NCI-H187 treated with DMSO at 0.1 percent for 48 hours (cell line): ENCODE measurements at places on chromosomes 5 and 9.

GRCh38 chr9:7209990-7210389 is 452.2 kb downstream of the KDM4C start:
- no peak for DNase-seq

- DNase-seq, result no peak
Observed at GRCh38 chr9:133572821-133573361, 36.3 kb downstream of the FAM163B start.

DNA sequence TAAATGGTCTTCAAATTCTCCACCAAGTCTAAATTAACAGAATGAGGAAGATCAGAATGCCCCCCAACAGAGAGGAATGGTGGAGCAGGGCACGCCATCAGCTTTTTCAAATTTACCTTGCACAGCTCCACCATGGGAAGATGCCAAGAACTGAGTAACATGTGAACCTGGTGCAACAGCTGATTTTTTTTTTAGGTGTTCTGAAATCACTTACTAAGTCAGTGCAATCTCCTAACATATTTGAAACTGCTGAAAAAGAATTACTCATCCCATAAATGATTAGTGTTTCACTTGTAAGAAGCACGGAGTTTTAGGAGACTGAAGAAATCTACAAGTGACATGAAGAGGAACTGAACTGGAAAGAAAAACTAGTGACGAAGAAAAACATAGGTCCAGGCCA is 5.1 kb downstream of the TMEM245 start:
- DNase-seq, result no peak

GRCh38 chr9:27626244-27627187 is 53.2 kb upstream of the C9orf72 start:
- no peak for DNase-seq

- DNase-seq, result no peak
Observed at GRCh38 chr5:173869316-173869715, 18.8 kb upstream of the CPEB4 start.

DNA sequence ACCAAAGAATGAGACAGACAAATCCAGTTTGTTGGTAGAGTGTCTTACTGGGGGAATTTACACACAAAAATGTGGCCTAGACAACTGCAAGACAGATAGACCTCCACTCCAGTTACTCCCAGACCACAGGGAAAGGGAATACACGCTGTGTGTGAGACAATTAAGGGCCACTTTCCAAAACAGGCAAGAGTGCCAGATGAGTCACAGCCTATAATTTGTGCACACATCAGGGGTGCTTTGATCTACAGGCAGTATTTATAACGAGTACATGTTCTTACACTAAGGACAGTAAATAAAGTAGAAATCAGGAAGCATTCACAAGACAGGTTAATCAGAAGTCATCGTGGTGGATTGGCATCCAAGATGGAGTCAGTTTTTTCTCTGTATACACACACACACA is 114.8 kb downstream of the ZNF622 start:
- no peak for DNase-seq

- no peak for DNase-seq
Observed at GRCh38 chr5:5183189-5183699, 43.1 kb downstream of the ADAMTS16 start.

DNA sequence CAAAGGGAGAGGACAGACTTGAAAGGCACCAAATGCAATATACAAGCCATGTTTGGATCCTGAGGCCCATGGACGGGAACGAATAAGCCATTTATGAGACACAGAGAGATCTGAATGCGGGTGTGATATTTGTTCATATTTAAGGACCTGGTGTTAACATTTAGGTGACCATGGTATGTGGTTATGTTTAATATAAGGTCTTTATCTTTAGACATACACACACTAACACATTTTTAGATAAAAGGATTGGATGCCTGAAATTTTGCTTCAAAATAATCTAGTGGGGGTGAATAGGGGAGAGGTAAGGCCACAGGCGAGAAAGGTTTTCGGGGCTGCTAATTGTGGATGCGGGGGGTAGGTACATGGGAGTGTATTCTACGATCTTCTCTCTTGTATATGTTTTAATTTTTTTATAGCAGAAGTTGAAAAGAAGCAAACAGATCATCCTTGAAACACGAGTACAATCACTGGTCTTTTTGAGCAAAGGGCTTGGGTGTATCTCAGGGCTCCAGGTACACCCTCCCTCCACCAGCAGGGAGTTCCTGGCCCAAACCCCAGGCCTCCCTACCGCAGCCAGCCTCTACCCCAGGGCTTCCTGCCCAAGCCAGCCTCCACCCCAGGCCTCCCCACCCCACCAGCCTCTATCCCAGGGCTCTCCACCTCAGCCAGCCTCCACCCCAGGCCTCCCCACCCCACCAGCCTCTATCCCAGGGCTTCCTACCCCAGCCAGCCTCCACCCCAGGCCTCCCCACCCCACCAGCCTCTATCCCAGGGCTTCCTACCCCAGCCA is 12.2 kb downstream of the AKNA start:
- DNase-seq, result no peak

GRCh38 chr9:92720209-92720765 is 44.3 kb downstream of the BICD2 start:
- no peak for DNase-seq

DNA sequence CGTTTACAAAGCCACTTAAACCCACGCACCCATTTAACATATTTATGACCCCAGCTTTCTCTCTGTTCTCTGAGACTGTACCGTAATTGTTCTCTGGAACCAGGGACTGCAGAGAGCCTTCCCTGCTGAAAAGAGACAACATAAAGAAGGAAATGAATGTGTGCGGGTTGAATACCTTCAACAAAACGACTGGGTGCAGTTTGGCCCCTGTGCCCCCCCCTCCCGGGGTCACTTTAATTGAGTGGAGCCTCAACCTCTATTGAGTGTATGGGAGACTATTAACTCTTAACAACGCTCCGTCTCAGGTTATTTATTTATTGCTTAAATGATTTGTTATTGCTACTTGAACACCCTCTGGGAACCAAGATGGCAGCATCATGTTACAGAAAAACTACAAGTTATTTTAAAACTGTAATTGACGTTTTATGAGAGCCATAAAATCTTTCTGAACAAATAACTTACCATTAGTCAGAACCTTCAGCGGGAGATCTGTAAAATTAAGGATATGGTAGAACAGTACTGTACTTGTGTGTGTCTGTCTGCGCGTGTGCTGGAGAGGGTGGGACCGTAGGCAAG is 70.6 kb downstream of the GAS1 start:
- no peak for DNase-seq

- DNase-seq, result no peak
Observed at GRCh38 chr5:165393839-165394238, 1888.4 kb downstream of the MAT2B start.

GRCh38 chr5:13303445-13303844 is 641.0 kb downstream of the DNAH5 start:
- DNase-seq, result no peak
